ENCODE measurements at places on chromosomes 2 and 18.

GRCh38 chr2:98518101-98518500, 73.4 kb downstream of the INPP4A start:
- peak; percentile 55 for DNase-seq

DNA sequence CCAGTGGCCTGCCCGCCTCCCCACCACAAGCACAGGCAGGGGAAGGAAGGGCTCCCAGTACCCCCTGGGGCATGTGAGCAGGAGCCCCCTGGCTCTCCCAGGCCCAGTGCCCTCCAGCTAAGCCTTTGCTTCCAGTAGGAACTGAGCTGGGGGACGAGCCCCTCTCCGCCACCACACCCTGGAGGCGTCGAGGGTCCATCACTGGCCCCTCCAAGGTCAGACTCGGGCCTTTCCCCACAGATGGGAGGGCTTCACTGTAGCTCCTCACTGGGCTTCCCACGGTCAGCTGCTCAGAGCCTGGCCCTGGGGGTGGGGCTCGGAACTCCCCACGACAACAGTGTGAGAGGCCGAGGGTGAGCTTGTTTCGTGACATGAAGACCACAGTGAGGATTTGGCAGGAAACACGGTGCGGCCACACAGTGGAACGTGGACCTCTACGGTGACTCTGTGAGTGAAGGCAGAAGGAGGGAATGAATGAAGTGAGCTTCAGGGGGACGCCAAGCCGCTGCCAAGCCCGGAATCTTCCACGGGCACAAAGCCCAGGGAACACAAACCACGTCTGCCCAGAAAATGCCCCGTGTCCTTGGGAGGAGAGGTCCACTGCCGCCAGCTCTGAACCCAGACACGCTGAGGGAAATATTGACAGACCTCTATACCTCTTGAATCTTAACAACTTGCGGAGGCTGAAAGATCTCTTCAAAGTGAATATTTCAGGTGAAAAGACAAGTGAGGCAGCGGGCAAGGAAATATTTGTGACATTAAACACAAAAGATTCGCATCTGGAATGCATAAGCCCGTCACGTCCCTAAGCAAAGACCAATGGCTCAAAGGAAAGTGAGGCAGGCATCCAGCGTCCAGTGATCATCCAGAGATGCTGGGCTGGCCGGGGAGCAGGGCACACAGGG, 144.8 kb upstream of the GPC1 start:
- no peak for DNase-seq

DNA sequence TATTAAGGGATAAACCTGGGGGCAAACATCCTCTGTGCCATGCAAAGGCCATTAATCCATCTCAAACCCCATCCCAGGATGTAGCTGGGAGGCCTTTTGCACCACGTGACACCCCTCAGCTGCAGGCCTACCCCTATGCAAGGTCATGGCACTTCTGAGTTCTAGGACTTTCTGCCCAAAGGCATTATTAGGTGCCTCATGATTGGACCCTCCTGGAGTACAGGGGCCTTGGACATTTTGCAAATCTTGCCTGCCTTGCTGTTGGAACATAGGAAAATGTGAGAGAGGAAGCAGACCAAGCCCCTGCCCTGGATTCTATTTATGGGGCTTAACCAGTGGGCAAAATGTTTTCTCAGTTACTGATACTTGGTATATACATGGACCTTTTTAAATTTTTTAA, 44.2 kb upstream of the NFU1 start:
- DNase-seq: no peak

- DNase-seq: no peak
Observed at GRCh38 chr2:113692698-113693428, 63.6 kb downstream of the SLC35F5 start.

DNA sequence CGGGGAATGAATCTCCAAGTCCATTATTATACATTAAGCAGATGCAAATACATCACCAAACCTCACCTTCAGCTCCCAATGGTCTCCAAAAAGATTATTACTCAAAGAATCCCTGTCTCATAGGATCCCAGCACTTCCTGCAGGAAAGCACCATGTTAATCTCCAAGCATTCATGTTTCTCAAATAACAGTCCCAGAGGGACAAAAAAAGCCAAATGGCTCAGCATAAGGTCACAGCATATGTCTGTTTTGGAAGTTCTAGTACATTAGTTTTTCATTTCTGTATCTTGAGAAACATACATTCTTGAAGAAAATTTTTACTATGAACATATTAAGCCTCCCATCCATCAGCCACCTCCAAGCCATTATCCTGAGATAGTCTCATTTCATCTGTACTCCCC, 103.3 kb downstream of the METTL4 start:
- no peak for DNase-seq

All from HuH-7 (cell line).